ENCODE measurements at places on chromosomes 4 and X. TPM values are rescaled to one million over a fixed set of nuclear protein-coding genes. Genes with fewer than 3 reads are reported as not detected.
A peak's percentile ranks its signal among the peaks of the same experiment; 100 is the strongest.

C1QTNF7 gene
- 27.6 TPM for polyA plus RNA-seq

DNA sequence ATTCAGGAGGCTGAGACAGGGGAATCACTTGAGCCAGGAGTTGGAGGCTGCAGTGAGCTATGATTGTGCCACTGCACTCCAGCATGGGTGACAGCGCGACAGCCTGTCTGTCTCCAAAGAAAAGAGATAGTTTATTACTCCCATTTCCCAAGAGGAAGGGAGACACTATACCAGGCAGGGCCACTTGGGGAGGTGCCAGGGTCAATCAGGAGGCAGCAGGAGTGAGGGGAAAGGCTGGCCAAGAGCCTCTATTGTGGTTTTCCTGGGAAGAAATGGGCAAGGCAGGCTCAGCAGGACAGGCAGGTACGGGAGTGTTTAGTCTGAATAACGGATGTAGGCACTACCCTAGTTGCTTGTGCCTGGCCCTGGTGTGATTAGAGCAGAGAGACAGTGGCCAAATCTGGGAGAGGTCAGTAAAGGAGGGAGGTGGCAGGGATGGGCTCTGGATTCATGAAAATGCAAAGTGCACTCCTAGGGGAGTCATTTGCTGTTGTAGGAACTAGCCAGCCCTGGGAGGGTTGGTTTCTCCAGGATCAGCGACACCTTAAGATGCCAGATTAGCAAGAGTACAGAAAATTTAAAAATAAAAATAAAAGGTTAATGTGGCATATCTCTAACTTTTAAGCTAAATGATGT, 20.2 kb upstream of the CDKN2AIP start:
- no peak for DNase-seq

GRCh38 chrX:69025802-69026301, 139.4 kb downstream of the PJA1 start:
- DNase-seq: no peak

DNA sequence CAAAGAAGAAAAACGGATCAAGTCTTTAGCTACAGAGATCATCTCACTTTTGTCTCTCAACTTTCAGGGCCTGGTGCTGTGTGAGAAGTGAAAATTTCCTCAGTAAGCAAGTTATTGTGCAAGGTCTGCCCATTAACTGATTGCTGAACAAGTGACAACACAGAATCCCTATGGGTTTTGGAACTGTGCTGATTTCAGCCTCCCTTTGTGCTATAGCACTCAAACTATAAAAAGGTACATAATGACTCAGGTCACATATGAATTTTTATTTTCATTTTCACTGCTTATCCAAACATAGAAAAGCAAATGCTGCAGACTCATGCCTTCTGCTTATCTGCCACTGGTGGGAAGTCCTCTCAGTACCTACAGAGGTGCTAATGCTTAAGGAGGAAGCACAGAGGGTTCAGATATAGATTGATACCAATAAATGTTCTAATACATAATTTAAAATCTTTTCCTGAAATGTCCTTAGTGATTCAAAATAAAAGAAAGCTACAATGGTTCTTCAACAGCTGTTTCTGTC, 576.2 kb upstream of the CT83 start:
- DNase-seq: no peak

DNA sequence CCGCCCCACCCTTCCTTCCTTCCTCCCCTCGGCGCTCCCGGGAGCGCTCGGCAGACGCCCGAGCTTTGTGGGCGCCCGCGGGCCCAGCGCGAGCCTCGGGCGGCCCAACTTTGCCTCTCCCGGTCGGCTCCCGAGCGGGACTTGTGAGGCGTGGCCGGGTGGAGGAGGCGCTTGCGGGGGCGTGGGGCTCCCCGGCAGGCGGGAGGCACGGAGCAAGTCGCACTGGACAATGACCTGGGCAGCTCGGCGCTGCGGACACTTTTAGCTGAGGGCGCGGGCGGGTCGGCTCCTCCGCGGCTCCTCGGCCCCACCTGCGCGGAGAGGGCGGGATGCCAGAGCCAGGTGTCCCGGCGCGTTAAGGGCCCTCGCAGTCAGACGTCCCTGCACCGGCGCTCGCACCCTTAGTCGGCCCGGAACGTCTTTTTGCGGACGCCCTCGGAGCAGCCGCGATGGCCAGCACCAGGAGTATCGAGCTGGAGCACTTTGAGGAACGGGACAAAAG, 385 bp downstream of the DCLK2 start:
- peak; percentile 30 for DNase-seq

UGT2B10 gene
- not detected for polyA plus RNA-seq

TLR2 gene
- polyA plus RNA-seq: 9.8 TPM

Data from left kidney (tissue), 8 donors.